Fibroblast of the aortic adventitia (primary cell): ENCODE measurements at places on chromosomes 12 and 14. TPM values are rescaled to one million over a fixed set of nuclear protein-coding genes. Genes with fewer than 3 reads are reported as not detected.

DNA sequence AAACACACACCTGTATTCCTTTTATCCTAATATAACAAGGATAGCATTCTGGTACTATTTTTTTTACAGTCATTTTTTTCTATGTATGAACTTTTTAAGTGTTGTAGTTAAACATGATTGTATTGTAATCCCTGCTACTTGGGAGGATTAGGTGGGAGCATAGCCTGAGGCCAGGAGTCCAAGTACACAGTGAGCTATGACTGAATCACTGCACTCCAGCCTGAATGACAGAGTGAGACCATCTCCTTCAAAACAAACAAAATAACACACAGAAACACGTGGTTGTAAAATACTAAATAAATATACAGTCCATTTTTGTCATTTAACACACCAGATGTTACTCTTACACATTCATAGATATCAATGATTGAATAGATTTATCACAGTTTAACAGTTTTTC is 56.9 kb downstream of the MAP4K5 start:
- no peak for DNase-seq

DNA sequence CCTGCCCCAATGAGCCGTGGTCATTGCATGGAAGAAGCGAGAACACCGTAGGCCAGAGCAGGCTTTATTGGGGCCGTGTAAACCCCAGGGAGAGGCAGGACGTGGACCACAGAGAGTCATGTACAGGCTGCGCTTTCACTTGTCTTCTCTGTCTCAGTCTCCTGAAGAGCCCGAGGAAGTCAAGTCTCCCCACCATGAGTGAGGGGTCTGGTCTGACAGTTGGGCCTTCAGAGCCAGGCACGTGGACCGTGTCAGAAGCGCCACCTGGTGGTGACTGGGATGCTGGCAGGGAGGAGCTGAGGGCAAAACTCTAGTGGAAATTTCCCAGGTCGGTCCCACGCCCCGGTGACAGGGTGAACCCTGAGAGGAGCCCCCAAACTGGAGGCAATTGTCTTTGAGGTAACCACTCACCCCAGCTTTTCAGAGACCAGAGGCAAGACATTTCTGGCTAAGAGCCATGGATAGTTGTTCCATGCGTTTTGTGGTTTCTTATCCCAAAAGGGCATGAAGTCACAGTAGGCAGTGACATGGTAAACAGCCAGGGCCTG is 17.4 kb downstream of the RPS6KL1 start:
- DNase-seq: peak; percentile 62

DNA sequence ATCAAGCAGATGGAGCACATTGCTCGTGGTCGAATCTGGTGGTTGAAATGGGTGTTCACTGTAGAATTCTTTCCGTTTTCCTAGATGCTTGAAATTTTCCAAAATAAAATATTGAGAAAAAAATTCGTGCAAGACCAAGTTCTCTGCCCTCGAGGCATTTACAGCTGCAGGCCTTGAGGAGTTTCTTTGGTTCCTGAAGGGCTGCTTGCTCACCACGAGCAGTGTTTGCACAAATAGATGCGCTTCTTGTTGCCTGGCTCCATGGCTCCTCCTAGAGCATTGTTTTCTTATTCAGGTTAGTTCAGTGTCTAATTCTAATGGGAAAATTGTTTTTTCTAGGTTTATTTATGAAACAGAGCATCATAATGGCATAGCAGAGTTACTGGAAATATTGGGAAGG is 74.5 kb upstream of the DYNC1H1 start:
- peak; percentile 33 for DNase-seq

The SLC5A8 gene
- not detected in 2 replicates for total RNA-seq
